Spleen (tissue), 13 donors: ENCODE measurements at places on chromosomes 5 and 9. TPM values are rescaled to one million over a fixed set of nuclear protein-coding genes. Genes with fewer than 3 reads are reported as not detected.

Gene TTC16
- total RNA-seq = 3.1 TPM

Gene SPINK4
- not detected for total RNA-seq

Gene TRPM3
- total RNA-seq = 1.8 TPM

Gene NEUROG1
- not detected for total RNA-seq

Gene SLC6A19
- 0.50 TPM for total RNA-seq

Gene SMIM3
- total RNA-seq = 36.3 TPM

Gene PLPP7
- total RNA-seq = 2.3 TPM

Gene TAF11L8
- not detected for total RNA-seq

Gene CHD1
- total RNA-seq = 58.8 TPM

Gene PNPLA7
- total RNA-seq = 7.4 TPM

Gene LRRC70
- 13.2 TPM for total RNA-seq

Gene PCDHA12
- total RNA-seq = 0.17 TPM

Gene VDAC1
- 69.4 TPM for total RNA-seq

Gene TMC1
- not detected for total RNA-seq

Gene CBY3
- total RNA-seq = not detected
